Activated CD8-positive, alpha-beta memory T cell treated with anti-CD3 and anti-CD28 coated beads, Interleukin-2, amount 50 U/mL, for 4 hours (primary cell): ENCODE measurements at places on chromosomes 3 and 15.
A peak's percentile ranks its signal among the peaks of the same experiment; 100 is the strongest.

- DNase-seq: peak; percentile 52
These were observed 849 bp upstream of the HDAC11 start for GRCh38 chr3:13479332-13479581.

- DNase-seq: no peak
These were observed 412.0 kb downstream of the FHIT start for GRCh38 chr3:60839246-60839645.

GRCh38 chr3:64977308-64978100, 289.7 kb upstream of the ADAMTS9 start:
- no peak for DNase-seq

GRCh38 chr15:96324192-96324895, 6.2 kb upstream of the NR2F2 start:
- no peak for DNase-seq

DNA sequence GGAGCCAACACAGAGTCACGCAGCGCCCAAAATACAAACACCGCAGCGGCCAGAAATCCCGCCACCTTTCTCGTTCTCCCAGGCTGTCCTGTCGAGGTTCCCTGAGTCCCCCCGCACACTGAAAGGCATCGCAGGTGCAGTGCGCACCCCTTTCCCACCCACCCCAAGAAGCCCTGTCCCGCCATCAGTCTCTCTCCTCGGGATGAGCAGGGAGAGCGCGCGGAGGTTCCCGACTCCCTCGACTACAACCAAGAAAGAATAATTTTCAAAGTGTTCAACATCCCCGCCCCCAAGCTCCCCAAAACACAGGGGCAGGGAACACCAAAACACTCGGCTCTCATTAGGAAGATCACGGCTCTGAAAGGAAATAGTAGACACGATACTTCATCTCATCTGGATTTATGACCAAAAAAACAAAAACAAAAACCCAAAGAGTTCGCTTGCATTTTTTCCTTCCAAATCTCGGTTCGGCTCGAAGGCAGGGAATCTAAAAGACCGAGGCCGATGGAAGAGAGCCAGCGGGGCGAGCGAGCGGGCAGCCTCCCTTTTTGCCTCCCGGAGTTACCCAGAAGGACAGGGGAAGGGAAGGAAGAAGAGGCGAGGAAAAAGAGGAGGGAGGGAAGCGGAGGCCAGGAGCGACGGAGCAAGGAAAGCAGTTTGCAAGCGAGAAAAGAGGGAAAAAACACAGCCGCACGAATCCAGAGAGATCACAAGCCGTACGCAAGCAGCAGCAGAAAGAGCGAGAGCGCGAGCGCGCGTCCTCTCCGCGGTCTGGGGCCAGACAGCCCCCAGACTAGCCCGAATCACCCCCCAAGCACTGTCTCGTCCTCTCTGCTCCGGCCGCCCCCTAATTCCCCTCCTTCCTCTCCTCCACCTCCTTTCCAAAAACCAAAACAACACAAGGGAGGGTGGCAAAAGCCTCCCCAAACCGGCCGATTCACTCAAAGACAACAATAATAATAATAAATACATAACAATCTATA, 808 bp downstream of the BCL6 start:
- peak; percentile 57 for DNase-seq

DNA sequence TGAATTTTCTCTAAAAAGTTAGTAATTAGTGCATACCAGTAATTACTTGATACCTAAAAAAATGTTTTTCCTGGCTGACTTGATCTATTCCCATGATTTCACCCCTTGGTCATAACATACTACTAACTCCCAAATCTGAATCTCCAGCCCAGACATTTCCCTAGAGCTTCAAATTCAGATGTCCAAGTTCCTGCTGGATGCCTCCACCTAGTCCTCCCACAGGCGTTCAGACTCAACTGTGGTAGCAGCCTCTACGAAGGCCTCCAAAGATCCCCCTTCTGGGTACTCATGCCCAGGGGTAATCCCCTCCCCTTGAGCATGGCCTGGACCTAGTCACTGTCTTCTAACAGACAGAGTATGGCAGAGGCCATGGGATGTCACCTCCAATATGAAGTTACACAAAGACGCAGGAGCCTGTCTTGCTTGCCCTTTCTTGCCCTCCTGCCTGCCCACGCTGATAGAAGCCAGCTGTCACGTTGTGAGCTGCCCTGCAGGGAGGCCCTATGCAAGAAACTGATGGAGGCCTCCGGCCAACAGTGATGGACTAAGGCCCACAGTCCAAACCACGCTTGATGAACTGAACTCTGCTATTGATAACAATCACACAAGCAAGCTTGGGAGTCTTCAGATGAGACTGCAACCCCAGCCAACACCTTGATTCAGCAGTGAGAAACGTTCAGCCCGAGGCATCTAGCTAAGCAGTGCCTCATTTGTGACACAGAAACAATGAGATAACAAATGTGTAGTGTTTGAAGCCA, 8.6 kb upstream of the FBN1 start:
- DNase-seq: no peak

DNA sequence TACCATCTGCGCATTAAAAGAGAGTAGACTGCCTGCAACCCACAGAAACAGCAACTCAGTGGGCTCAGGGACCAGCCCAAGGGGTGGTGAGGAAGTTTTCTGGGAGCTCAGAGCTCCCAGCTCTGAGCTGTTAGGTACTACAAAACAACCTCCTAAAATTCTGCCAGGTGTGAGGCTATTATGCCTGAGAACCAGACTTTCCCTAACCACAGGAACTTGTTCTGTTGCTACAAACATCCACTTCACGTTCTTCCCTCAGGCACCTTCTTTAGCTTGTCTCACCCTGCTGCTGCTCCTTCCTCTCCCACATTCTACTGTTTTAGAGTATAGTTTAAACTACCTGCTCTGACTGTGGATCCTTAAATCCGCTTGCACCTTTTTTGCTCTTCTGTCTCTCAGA, 399.4 kb downstream of the ROBO1 start:
- no peak for DNase-seq

DNA sequence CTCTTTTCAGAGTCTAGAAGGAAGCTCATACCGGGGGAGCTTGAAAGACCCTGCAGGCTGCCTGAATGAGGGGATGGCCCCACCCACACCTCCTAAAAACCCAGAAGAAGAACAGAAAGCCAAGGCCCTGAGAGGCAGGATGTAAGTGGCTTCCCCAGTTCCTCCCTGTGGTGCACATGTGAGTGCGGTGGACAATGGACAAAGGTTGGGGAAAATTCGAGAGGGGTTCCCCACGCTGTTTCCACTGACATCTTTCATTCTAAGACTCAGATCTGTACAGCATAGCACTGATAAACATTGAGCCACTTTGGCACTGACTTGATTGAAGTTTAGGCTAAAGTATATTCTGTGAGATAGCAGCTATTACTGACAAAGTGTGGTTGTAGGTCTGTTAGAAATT, 79.5 kb upstream of the UMPS start:
- DNase-seq: no peak

- DNase-seq: no peak
These were observed 207.5 kb downstream of the SV2B start for GRCh38 chr15:91307601-91308000.

- no peak for DNase-seq
These were observed 40.2 kb downstream of the CLEC3B start for GRCh38 chr3:45066109-45066801.

DNA sequence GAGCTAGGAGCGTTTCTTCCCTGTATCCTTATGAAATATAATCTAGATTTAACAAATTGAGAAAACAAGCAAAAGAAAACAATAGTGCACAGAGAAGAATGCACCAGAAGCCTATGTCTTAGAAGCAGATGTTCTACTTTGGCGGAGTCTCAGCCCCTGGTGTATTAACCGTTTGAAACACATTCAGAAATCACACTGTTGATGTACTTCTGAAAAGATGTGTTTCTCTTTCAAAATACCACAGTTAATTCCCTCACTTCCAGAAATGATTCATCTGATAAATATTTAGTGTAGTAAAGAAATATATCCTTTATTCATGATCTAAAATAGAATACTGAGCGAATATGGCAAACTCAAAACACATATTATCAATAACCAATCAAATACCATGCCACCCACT, 77.7 kb downstream of the CBLB start:
- DNase-seq: no peak
